BE2C (cell line): ENCODE measurements at places on chromosomes 1 and 21.

DNA sequence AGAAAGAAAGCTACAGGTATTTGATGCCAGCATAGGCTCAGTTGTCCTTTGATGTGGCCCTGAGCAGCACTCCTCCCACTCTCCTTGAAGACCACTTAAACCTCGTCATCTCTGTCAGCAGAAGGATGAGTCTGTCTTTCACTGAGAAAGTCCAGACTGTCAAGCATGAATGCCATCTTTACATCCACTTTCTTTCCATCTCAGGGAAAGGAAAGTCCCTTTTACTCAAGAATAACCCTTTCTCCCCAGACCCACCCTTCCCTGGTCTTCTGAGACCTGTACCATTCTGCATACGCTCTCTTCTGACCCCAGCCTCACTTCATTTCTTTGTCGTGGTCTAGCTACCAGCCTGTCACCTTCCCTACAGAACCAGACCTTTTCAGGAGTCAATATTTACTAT is 4.0 kb upstream of the ELAPOR1 start:
- no peak for DNase-seq

DNA sequence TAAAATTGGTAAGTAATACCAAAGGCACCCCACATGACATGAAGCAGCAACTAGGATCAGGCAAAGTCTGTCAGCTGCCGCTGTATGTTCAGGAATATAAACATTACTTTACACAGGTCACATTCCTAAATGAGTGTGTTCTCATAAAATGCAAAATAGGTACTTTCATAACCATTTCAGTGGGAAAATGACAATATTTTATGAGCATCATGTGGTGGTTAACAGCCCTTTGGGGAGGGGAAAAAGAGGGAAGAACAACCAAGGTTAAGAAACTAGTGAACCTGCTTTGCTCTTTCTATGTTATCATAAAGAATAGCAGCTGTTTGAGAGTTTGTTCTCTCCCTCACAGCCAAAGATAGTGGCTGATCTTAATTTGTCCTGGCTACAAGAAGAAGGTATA is 105.4 kb upstream of the LBR start:
- no peak for DNase-seq

DNA sequence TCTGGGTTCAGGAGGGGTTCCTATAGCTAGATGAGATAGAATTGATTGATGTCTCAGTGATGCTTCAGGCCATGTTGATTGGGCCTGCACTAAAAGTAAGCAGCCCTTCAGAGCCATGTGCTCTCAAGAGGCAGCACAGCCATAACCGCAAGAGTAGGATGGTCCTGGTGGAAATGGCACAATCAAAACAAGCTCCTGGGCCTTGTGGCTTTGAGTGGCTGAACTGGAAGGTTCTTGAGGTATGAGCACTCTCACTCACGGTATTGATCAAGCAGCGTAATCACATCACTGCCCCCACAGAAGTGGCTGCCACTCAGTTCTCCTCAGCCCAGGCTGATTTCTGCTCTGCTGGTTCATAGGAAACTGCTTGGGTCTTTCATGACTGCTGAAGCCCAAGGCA is 76.0 kb downstream of the DDR2 start:
- no peak for DNase-seq

DNA sequence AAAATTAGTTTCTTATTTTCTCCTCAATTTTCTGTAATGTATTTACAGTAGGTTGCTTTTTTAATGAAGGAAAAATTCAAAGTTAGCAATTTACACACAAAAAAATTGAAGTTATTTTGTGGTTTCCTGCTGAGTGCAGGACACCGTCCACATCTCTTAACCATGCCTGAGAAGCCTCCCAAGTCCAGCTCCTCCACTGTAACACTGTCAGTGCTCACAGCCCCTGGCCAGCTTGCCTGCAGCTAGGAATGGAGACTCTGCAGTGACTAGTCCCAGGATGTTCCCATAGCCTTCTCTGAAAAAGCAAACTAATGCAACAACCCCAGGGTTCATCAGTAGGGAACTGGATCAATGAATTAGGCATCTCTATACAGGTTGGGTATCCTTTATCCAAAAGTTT is 3.5 kb downstream of the A3GALT2 start:
- no peak for DNase-seq

DNA sequence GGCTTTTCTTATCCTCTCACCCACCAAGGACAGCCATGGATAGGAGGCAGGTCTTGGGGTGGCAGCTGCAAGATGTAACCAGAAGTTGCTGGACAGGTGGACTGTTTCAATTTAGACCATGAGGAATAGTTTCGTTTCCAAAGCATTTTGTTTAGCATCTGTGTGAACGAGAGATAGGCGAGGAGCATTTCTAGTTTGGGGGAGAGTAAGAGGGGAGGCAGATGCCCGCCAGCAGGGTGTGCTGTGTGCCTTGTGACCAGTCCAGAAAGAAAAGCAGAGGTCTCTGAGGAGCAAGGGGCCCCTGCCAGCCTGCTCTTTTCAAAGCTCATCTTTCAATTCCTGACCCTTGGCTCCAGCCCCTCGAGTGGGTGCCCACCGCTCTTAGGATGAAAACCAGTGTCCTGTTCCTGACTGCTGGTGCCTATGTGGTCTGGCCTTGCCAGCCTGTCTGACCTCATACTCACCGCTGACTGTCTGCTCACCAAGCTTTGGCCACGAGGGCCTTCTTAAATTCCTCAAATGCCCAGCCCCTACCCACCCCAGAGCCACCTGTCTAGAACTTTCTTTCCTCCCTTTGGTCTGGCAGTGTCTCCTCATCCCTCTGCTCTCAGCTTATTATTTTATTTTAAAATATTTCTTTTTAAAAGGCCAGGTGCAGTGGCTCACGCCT is 8.5 kb downstream of the SERINC2 start:
- DNase-seq = peak; percentile 32

GRCh38 chr1:44903011-44903680 is 60.1 kb upstream of the PTCH2 start:
- DNase-seq = no peak

DNA sequence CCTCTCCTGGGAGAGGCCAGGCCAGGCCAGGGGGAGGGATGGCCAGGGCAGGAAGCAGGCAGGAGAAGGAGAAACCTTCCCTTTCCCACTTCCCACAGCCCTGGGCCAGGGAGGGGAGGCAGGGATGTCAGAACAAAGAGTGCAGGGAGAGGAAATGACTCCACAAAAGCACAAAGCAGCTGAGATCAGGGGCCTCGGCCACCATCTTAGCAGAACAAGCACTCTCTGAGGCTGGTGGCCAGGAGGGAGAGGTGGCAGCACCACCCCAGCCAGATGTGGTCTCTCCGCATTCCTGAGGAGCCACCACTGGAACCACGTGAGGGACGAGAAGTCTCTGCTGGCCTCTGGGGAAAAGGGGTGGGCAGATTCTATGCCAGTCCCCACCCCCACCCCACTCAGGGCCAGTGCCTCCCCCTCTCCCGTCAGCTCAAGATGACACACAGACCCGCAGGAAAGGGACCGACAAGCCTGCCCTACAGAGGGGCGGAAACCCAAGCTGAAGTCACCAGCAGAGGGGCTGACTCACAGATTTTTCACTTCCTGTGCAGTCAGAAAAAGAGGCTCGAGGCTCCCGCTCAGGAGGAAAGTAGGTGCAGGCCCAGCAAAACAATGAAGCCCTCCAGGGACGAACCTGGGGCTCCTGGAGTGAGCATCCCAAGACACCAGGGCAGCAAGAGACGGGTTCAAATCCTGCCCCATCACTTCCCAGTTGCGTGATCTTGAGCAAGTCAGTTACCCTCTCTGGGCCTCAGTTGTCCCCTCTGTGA is 24.1 kb upstream of the ALDH4A1 start:
- DNase-seq = no peak

GRCh38 chr1:180522213-180522515 is 19.8 kb upstream of the ACBD6 start:
- no peak for DNase-seq

- DNase-seq = no peak
Measured at GRCh38 chr1:213211201-213211600, 160.2 kb downstream of the RPS6KC1 start.

GRCh38 chr1:165905853-165906252 is 78.4 kb downstream of the UCK2 start:
- DNase-seq = no peak

- no peak for DNase-seq
Measured at GRCh38 chr21:19440792-19441655, 1037.4 kb upstream of the TMPRSS15 start.

GRCh38 chr1:59554752-59555151 is 257.9 kb downstream of the FGGY start:
- no peak for DNase-seq

DNA sequence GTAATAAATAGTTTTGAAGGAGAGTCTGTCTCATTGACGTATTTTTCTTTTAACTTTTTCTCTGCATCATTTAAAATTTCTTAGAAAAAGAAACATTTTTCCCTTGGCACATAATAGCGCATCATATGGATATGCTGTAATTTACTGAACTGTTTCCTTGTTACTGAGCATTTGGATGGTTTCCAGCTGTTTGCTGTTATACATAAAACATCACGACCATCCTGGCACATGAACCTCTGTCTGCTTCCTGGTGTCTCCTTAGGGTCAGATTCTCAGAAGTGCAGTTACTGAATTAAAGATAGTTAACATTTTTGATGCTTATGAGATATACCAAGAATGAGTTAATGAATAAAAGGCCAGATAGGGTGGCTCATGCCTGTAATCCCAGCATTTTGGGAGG is 67.2 kb downstream of the BACE2 start:
- no peak for DNase-seq
